ENCODE measurements at places on chromosomes 2 and 18.

DNA sequence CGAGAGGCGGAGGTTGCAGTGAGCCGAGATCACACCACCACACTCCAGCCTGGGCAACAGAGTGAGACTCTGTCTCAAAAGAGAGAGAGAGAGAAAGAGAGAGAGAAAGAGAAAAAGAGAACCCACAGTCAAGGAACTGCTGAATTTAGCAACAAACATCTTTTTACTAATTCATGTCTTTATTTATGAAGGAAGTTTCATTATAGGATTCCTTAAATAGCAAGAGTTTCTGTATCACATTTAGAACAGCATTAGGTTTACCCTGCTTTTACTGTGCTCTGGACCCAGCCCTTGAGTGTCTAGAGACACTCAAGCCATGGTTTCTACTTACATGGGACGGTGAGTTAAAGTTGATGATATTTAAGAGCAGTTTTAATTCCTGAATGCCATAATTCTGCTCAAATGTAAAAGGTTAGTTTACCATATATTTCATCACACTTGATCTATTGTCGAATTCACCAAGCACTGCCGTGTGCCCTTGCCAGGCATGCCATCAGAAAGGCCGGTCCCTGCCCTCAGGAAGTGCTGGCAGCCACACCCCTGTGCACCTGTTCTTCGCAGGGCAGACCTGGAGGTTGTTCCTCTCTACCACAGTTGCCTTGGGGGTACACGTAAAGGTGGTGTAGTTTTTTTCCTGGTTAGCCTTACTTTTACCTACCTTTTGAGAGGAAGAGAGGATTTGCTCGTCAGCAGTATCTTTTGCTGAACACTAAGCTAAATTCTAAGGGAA is 153.3 kb downstream of the LDLRAD4 start:
- no peak for DNase-seq

DNA sequence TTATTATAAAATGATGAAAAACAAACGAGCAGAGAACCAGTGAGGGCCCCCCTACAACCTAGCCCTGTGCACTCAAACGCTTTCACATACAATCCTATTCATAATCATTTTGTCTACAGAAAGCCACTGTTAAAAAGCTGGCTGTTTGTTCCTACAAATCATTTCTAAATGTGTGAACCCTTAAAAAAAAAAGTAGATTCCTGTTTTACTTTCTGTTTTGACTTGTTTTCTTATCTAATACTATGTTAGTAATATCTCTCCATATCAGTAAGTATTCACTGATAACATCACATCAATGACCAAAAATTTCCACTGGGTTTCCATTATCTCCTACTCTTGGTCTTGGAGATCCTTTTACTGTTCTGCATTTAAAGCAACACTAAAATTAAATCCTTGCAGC is 128.8 kb upstream of the TTC39C start:
- DNase-seq, result no peak

DNA sequence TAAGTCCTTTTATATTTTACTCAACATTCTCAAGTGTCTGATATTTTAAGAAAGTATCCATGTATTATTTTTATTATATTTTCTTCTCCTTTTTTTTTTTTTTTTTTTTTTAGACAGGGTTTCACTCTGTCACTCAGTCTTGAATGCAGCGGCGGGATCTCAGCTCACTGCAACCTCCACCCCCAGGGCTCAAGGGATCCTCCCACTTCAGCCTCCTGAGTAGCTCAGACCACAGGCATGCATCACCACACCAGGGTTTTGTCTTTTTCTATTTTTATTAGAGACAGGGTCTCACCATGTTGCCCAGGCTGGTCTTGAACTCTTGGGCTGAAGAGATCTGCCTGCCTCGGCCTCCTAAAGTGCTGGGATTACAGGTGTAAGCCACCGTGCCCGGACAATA is 212.1 kb downstream of the TCF4 start:
- DNase-seq, result no peak

- no peak for DNase-seq
Measured at GRCh38 chr2:186697536-186697935, 3.7 kb downstream of the FAM171B start.

- no peak for DNase-seq
Measured at GRCh38 chr2:235546151-235546435, 52.2 kb downstream of the AGAP1 start.

DNA sequence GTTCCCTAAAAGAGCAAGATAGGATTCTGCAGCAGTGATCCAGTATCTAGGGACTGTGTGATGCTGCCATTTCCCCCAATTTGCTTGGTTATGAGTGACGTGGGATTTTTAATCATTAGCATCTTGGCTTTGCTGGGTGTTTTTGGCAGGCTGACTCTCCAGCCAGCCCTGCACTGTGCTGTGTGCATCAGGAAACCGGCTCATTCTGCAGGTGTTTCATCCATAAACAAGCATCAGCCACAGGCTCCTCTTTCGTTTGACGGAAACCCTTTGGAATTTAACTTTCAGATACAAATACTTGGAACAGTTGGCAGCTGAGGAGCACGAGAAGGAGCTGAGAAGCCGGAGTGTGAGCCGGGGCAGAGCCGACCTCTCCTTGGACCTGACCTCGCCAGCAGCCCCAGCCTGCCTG is 135.9 kb downstream of the TPGS2 start:
- no peak for DNase-seq

DNA sequence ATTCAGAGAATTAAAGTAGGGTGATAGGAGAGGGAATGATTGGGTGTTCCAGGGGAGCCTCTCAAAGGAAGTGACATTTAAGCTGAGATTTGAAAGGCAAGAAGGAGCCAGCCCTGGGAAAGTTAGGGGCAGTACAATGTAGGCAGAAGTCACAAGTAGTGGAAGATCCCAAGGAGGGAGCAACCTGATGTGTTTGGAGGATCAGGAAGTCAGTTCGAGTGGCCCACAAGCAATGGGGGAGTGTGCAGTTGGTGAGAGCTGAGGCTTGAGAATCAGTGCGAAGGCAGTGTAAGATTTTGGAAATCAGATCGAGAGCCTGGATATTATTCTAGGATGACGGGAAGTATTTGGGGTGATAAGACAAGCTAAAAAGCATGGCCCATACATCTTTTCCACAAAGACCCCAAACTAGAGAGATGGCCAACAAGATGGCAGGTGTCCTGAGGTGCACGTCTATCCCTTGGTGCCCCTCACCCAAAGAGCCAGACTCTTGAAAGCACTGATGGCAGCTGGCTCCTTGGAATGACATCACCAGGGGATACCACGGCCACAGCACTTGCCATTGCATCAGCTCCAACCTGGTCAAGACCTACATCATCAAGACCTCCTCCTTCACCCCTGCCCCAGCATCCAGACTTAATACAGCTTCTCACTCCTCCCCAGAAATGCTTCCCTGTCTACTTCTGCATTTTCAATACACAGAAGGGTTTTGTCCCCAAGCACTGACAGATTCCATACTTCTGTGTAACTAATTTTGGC is 127.3 kb downstream of the BCL2 start:
- no peak for DNase-seq

DNA sequence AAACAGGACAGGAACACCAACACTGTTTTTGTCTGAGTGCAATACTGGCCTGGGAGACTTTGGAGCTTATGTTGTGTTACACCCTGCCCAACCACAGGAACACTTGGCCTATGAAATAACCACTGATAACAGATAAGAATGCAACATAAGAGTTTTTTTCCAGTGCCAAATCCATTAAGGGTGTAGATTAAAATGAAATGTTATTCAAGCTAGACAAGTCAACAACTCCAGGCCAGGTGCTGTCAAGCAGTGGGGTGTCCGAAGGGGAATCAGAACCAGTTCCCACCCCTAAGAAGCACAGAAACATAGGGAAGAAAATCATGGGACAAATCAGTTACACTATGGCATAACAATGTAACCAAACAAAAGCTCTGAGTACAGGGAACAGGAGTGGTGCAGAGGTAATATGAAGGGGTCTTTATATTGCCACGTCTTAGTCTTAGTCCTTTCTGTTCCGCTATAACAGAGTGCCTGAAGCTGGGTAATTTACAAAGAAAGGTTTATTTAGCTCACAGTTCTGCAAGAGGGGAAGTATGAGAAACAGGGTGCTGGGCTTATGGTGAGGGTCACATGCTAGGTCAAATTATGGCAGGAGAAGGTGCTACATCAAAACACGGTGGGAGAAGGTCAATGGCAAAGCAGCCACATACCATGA is 3.8 kb downstream of the AFG3L2 start:
- DNase-seq, result no peak

DNA sequence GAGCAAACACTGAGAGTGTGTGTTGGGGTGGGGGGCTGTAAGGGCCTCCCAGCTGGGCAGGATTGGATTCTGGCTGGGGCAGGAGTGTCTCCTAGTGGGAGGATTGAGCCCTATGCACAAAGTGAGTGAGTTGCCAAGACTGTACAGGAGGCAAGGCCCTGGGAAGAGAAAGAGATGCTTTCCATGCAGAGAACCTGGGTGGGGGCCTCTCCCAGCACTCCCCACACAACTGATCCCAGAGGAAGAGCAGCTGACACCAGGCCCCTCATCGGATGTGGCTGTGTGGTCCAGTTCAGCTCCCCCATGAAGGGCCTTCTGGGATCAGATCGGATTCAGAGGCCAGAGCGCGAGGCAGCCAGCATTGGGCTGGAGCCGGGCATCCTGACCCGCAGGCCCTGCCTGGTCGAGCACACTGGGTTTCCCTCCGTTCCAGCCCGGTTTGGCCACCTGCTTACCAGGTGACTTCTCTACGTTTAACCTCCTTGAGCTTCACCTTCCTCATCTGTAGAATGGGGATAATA is 49.4 kb upstream of the FAHD2A start:
- DNase-seq, result no peak

DNA sequence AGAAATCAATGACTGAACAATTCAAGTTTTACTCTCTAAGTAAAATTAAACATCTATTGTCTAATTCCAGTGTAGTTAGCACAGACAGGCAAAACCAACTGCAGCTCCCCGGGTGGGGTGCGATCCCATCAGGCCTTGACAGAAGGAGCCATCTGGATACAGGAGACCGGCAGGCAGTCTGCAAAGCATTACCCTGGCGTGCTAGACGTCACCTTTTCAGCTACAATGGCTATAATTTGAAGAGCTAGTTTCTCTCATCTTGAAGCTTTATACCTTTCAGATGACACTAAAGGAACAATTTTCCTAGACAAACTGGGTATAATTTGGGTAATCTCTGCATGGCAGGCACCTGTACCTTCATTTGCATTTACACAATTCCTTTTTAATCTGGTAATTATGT is 761.5 kb upstream of the SOX11 start:
- DNase-seq, result no peak

- no peak for DNase-seq
Measured at GRCh38 chr2:54164106-54164505, 48.7 kb downstream of the ACYP2 start.

GRCh38 chr2:3042601-3043585 is 334.7 kb downstream of the EIPR1 start:
- DNase-seq, result no peak

DNA sequence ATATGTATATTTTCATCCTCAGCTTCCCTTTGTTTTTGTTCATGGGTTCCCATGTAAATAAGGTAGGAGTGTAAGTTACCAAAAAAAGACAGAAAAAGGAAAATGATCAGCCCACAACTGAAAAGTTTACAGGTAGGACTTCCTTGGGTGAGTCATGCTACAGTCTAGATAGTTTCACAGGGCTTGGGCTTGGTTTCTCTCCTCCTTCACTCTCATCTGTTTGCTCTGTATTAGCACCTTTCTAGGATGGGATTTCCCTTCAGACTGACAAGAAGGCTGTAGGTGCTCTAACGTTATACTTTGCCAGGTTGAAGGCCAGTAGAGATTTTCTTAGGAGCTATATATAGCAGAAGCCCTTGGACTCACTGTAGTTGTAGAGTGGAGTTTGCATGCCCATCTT is 57.9 kb downstream of the FAM171B start:
- DNase-seq, result no peak

DNA sequence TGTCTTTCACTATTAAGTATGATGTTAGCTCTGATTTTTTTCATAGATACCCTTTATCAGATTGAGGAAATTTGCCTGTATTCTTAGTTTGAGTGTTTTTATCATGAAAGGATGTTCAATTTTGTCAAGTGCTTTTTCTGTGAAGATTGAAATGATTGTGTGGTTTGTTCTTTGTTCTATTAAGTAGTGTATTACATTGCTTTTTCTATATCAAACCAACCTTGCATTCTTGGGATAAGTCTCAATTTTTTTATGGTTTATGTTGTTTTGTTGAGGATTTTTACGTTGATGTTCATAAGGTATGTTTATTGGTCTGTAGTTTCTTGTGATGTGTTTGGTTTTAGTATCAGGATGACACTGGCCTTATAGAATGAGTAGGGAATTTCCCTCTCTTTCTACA is 19.1 kb downstream of the PDK1 start:
- DNase-seq, result no peak

DNA sequence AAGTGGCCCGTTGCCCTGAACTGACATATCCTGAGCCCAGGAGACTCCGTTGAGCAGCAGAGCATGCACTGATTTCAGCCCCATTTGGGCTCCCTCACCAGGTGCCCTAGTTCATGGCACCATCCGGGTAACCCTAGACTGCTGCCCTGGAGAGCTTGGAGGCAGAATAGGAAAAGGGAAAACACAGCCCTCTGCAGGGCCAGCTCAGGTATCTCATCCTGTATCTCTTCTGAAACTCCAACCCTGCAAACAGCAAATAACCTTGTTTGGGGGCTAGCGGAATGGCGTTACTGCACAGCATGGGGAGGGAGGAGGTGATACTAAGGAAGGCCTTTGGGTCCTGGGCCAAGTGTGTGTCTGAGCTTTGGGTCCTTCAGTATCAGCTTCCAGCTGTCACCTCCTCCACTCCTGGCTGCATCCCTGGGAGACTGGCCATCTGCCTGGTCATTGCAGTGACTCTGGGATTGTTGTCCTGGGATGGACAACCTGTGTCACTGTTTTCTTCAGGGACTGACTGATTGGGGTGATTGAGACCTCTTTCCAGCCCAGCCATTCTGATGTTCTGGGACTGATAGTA is 233.8 kb upstream of the SKOR2 start:
- DNase-seq, result no peak

- DNase-seq, result no peak
Measured at GRCh38 chr2:43943809-43944452, 51.9 kb downstream of the LRPPRC start.

DNA sequence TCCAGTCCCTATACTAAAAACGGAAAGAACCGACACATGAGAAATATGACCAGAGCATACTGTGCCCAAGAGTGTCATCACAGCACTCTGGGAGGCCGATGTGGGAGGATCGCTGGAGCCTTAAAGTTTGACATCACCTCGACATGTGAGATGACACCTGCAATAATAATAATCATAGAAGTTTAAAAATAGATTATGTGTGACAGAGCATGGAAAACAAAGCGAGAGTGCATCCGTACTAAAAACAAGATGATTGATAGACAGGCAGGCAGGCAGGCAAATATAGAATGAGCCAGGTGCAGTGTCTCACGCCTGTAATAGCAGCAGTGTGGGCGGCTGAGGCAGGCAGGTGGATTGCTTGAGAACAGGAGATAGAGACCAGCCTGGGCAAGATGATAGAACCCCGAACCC is 114.8 kb upstream of the ANKRD30BL start:
- no peak for DNase-seq

GRCh38 chr2:180677930-180678624 is 302.3 kb upstream of the UBE2E3 start:
- DNase-seq, result no peak

- DNase-seq, result no peak
Measured at GRCh38 chr2:26898480-26899078, 50.6 kb downstream of the DPYSL5 start.

DNA sequence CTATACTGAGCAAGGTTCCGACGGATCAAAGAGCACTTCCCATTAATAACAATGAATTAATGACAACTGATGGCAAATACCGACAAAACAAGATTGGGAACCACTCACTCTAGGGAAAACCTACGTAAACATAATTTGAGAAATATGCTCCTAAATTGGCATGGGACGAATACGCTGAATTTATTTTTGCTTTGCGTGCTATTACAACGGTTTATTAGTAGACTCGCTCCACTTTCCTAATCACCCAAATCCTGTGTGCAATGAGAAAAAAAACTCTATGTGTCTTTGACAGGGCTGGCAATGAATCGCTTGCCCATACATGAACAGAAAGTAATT is 536 bp upstream of the SLC25A12 start:
- DNase-seq, result no peak
